Omental fat pad (tissue), 4 donors: ENCODE measurements at places on chromosomes 3 and 15. TPM values are rescaled to one million over a fixed set of nuclear protein-coding genes. Genes with fewer than 3 reads are reported as not detected.

DNA sequence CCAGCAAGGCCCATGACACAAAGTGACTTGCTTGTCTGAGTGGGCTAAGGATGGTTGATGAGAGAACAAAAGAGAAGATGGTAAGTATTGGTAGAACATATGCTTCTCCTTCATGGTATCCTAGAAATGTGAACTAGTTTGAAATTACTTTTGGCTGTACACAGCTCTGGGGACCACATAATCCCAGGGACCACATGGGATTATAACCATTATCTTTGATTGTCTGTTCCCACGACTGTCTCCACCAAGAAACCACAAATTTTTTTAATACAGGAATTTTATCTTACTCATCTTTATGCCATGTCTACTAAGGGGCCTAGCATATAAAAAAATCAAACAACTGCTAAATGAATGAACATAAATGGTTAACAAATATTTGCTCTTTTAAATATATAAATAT lies 155.3 kb upstream of the PRICKLE2 start:
- DNase-seq, result no peak

DNA sequence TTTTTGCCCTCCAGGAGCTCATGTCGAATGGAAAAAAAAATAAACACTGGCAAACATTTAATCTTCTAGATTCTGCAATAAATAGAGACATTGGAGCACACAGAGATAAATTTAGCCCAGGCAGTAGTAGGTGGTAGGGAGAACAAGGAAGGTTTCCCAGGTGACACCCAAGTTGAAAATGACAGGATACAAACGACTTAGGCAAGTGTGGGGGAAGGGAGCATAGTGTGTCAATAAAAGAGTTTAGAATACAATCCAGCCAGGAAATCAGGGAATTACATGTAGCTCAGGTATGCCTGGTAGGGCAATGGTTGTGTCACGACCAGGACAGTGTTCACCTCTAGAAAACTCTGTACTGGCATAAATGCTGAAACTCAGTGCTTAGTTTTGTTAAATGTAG lies 364.6 kb upstream of the AGTR1 start:
- no peak for DNase-seq

- DNase-seq, result peak; percentile 34
Measured at GRCh38 chr3:23202203-23202920, 765 bp upstream of the UBE2E2 start.

DNA sequence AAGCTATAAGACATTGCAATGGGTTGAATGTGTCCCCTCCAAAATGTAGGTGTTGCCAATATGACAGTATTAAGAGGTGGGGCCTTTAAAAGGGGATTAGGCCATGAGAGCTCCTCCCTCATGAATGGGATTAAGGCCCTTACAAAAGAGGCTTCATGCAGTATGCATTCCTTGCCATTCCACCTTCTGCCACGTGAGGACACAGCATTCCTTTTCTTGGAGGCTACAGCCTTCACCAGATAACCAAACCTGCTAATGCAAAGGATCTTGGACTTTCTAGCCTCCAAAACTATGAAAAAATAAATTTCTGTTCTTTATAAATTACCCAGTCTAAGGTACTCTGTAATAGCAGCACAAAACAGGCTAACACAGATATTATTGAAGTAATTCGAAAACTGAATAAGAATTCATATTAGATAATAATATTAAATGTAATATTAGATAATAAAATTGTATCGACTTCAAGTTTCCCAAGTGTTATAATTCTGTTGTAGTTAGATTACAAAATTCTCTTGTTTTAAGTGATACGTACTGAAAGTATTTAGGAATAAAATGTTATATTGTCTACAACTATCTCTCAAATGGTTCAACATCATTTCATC lies 29.4 kb upstream of the ATP8B4 start:
- DNase-seq, result no peak

DNA sequence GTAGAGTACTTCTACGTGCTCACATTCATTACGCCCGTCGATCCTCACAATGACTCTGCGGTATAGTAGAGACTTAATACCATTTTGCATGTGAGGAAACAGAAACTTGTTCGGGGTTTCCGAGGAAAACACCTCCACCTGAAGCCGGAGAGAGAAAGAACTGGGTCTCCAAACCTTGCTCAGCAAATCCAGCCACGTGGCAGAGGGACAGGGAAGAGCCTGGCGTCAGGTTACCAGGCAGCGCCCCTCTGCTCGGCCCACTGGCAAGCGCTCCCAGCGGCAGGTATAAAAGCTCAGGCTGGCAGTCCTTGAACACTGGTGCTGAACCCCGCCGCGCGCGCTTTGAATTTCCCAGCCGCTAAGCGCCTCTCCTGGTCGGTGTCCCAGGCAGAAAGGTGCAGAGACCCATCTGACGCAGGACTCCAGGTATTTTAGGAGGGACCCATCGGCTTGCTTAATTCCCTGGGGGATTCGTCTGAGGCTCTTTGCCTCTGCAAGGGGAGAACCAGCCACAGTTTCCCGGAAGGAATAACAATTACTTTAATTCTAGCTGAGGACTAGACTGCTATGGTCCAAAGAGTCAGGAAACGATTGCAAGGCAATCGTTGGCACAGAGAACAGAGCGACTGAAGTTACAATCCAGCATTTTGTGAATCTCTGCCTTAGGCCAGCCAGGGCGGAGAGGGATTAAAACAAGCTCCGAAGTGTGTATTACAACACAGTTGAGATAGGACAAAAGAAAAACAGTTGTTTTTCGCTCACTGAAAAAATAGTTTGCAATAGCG lies at the start of gene C2CD4A:
TSS of gene C2CD4A (plus strand) at position 315 of the 785 bp plus-strand sequence. CDS start 637 bp downstream, outside the sequence.
- no peak for DNase-seq

GRCh38 chr3:44159696-44160300 lies 81.9 kb upstream of the TOPAZ1 start:
- DNase-seq, result no peak

- DNase-seq, result peak; percentile 78
Measured at GRCh38 chr15:56464893-56465520, at the start of gene MNS1. MNS1 (minus strand) TSS chr15:56465137; CDS start chr15:56464972, 165 bp downstream.

DNA sequence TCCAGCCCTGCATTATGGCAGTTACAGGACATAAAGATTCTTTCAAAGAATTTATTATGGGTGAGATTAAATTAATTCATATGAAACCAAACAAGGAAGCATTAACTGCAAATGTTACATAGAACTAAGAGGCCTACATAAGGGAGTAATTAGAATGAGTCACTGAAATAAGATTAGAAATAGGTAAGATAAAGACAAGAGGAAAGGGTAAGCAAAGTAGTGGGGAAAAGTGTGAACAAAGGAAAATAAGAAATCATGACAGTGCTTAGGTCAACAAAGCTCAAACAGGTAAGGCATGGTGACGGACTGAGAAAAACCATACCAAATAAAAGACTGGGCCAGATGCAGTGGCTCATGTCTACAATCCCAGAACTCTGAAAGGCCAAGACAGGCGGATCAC lies 74.3 kb downstream of the SETD2 start:
- DNase-seq, result no peak

DNA sequence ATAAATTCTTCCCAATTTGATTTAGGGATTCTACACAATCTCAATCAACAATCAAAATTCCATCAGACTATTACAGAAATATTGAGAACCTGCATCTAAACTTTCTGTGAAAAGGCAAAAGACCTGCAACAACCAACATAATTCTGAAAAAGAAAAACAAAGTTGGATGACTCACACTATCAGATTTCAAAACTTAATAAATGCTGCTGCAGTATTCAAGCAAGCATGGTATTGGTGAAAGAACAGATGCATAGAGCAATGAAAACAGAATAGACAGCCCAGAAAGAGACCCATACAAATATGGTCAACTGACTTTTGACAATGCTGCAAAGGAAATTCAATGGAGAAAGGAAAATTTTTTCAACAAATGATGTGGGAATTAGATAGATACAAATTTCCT lies 477.1 kb upstream of the NR2F2 start:
- no peak for DNase-seq

DNA sequence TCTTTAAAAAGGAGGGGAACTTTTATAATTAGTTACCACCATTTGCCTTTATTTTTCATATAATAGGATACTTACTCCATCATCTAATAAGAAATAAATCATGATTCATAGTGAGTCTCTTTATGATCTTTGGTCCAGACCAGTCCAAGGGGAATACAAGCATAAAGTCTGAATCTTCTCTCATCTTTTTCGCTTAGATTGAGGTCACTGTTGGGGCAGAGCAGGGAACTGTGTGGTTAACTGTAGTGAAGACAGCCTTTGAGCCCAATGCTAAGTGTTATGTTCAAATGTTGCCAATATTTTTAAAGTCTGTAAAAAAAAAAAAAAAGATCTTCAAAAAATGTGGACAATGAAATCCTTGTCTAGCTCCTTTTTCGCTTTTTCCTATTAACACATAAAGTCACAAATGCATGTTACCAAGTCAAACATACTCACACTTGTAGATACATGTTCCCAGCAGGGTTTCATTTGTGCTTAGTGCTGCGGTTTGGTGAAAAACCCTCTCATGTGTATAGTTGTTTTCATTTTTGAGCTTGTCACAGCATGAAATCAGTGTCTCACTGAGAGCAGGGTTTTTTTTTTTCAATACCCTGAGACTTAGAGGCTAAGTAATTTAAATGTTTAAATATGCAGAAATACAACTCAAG lies 72.1 kb downstream of the EPHA3 start:
- no peak for DNase-seq

- no peak for DNase-seq
Measured at GRCh38 chr3:64995857-64996551, 308.2 kb upstream of the ADAMTS9 start.

GRCh38 chr3:2392981-2393380 lies 294.3 kb downstream of the CNTN4 start:
- DNase-seq, result no peak

- DNase-seq, result no peak
Measured at GRCh38 chr3:140145528-140145927, 210.5 kb downstream of the CLSTN2 start.

DNA sequence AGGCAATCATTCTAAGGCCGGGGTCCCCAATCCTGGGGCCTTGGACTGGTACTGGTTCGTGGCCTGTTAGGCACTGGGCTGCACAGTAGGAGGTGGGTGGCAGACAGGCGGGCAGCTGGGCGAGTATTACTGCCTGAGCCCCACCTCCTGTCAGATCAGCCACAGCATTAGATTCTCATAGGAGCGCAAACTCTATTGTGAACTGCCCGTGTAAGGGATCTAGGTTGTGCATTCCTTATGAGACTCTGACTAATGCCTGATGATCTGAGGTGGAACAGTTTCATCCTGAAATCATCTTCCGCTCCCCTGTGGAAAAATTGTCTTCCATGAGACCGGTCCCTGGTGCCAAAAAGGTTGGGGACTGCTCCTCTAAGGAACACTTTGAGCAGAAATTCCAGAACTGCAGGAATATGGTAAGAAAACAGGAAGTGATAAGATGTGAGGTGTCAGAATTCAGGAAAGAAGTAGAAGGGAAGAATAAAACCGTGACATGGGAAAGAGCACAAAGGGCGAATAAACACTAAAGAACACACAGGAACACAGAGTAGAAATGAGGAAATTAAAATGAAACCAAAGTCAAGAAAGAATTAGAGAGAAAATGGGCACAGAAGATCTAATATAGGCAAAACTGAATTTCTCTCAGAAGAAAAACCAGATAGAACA lies 57.6 kb downstream of the PDCD6IP start:
- no peak for DNase-seq

DNA sequence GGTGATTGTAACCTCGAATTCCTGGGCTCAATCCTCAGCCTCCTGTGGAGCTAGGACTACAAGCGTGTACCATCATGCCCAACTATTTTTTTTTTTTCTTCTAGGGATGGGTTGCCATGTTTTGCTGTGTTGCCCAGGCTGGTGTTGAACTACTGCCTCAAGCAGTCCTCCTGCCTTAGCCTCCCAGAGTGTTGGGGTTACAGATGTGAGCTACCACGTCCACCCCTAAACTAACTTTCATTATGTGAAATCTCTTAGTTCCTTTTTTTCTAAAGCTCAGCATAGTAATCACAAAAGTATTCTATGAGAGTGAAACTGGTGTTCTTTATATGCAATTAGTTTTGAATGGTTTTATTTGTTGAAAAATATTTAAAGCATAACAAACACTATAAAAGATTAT lies 92.1 kb downstream of the XRN1 start:
- DNase-seq, result no peak

DNA sequence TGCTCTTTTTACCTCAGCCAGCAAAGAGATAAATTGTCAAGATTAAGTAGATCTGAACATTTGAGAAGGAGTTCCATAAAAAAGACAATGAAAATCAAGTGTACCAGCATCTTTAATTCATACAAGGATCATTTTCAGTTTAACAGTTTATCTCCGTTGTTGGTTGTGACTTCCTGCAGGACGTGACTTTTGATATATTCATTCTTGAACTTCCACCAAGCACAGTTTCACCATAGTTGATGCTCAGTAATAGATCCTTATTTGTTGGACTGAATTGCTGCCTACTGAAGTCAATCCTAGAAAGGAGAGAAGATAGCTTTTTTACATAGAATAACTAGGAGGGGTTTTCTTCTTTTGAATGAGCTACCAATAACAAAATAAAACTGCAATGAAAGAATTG lies 408.2 kb downstream of the LPP start:
- DNase-seq, result no peak

- no peak for DNase-seq
Measured at GRCh38 chr15:25742041-25742730, 120.9 kb downstream of the ATP10A start.

DNA sequence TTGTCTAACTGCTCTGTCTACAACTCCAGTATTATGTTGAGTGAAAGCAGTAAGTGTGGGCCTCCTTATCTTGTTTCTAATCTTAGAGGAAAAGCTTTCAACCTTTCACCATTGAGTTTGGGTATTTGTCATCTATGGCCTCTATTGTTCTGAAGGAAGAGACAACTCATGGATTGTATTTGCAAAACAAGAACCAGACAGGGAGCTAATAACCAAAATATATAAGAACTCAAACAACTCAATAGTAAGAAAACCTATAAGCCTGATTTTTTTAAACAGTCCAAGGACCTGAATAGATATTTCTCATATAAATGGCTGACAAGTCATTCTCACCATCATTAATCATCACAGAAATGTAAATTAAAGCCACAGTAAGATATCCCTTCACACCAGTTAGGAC lies 113.0 kb downstream of the TAFA4 start:
- DNase-seq, result no peak

DNA sequence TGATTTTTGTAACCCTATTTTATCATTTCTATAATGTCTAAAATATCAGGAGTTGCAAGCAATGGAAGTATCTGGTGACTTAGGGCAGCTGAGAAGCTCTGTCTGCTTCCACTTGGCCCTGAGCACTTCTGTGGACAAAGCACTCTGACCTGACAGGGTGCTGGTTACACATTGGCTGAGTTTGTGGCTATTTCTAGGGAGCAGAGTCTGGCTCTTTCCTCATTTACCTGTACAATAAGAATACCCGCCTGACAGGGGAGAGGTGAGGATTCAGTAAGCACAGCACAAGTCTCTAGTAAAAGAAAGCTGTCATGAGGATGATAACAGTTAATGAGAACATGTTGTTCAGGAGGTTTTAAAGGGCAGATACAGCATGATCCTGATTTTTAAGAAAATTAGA lies 33.3 kb upstream of the SPESP1 start:
- DNase-seq, result no peak

- DNase-seq, result no peak
Measured at GRCh38 chr15:60937278-60937677, 291.8 kb downstream of the RORA start.

GRCh38 chr3:40763807-40764206 lies 239.0 kb downstream of the ZNF621 start:
- DNase-seq, result no peak

SERINC4 gene
- total RNA-seq, result not detected

CD200 gene
- 22.5 TPM for total RNA-seq

TICRR gene
- 0.79 TPM for total RNA-seq

DNAJC13 gene
- 43.5 TPM for total RNA-seq

THBS1 gene
- 2,576 TPM for total RNA-seq

SOX14 gene
- total RNA-seq, result not detected

LRRC31 gene
- total RNA-seq, result not detected

MESP2 gene
- not detected for total RNA-seq

ITPKA gene
- not detected for total RNA-seq

HEG1 gene
- 95.2 TPM for total RNA-seq

GOLGA6L7 gene
- total RNA-seq, result not detected
